Heart right ventricle (tissue), 16 donors: ENCODE measurements at places on chromosomes 12 and 14. TPM values are rescaled to one million over a fixed set of nuclear protein-coding genes. Genes with fewer than 3 reads are reported as not detected.

Gene CAPS2
- 11.8 TPM for total RNA-seq

- no peaks in the 10 kb centered on the region for H3K36me3 ChIP-seq
- H3K27me3 ChIP-seq: no peaks in the 10 kb centered on the region
- no peaks in the 10 kb centered on the region for H3K4me1 ChIP-seq
- DNase-seq: no peak
These were observed 27.8 kb downstream of the FBXL14 start for GRCh38 chr12:1566449-1567135.

- no peak overlapping the region for H3K27ac ChIP-seq
- no peaks in the 10 kb centered on the region for H3K36me3 ChIP-seq
- H3K4me1 ChIP-seq: no peaks in the 10 kb centered on the region
- H3K27me3 ChIP-seq: peaks cover 43% of the 10 kb centered on the region
These were observed 84.3 kb upstream of the DIO3 start for GRCh38 chr14:101476916-101477553.

Gene SLC6A12
- 0.87 TPM for total RNA-seq

Gene PAPOLA
- total RNA-seq: 128 TPM

GRCh38 chr12:113720629-113721028, 245.5 kb downstream of the RBM19 start:
- H3K27me3 ChIP-seq: peaks cover 38% of the 10 kb centered on the region
- no peak overlapping the region for H3K4me3 ChIP-seq
- H3K4me1 ChIP-seq: no peaks in the 10 kb centered on the region
- DNase-seq: no peak
- H3K27ac ChIP-seq: no peak overlapping the region

DNA sequence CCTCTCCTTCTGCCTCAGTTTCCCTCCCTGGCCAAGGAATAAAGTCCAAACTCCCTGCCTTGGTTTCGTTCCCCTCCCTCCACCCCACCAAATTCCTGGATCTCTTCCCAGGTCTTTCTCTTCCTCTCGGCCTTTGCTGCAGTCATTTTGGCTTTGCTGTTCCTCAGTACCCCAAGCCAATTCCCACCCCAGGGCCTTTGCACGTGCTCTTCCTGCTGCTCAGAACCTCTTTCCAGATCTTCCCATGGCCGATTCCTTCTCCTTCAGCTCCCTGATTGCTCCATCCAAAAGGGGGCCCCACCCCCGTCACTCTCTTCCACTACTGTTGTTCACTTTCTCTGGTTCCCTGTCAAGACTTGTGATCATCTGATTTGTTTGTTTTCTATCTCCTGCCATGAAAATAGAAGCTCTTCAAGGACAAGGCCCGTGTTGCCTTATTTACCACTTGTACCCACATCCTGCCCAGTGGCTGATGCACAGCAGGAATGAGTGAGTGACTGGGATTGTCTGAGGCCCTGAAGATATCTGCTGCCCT, 3.1 kb downstream of the HNF1A start:
- H3K36me3 ChIP-seq: no peaks in the 10 kb centered on the region
- no peak overlapping the region for H3K27ac ChIP-seq
- H3K4me1 ChIP-seq: no peaks in the 10 kb centered on the region
- H3K27me3 ChIP-seq: no peaks in the 10 kb centered on the region
- no peak for DNase-seq
- H3K4me3 ChIP-seq: no peak overlapping the region

DNA sequence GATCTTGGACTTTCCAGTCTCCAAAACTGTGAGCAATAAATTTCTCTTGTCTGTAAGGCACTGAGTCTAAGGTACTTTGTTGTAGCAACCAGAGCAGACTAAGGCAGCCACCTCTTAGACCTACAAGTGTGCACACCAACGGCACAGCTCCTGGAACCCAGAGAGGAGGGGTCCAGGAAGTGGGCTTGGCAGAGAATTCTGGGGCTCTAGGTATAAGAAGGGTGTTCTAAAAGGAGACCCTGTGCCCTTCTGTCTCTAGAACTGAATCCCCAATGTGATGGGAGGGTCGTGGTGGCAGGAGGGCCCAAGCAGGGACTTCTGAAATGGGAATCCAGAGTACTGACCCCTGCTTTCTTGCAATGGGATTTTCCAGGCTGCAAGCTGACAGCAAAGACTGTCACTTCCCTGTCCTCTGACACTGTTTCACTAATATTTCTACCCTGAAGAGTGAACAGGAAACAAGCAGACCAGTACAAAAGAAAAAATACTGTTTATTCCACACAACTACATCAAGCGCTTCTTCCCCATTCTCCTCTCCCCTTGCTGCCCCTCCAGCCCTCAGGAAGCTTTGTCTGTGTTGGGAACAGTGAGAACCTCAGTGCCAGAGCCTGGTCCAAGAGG, 13.6 kb upstream of the TFCP2 start:
- DNase-seq: no peak
- no peaks in the 10 kb centered on the region for H3K27me3 ChIP-seq
- H3K27ac ChIP-seq: no peak overlapping the region

DNA sequence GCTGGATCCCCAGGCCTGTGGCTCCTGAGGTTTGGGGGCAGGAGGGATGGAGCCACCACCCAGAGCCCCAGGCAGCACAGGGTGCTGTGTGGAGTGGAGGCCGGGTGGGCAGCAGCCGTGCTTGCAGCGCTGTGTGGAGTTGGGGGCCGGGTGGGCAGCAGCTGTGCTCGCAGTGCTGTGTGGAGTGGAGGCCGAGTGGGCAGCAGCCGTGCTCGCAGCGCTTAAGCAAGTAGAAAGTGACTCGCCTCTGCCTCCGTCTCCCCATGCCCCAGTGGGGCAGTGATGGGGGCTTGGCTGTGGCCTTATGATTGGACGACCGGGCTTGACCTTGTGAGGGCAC, 10.3 kb downstream of the CEP170B start:
- H3K4me3 ChIP-seq: no peak overlapping the region
- H3K27me3 ChIP-seq: no peaks in the 10 kb centered on the region
- peak; percentile 7 for DNase-seq
- no peak overlapping the region for H3K27ac ChIP-seq

Gene E2F7
- 0.32 TPM for total RNA-seq

GRCh38 chr12:19201661-19202060, 72.1 kb downstream of the PLEKHA5 start:
- H3K36me3 ChIP-seq: no peaks in the 10 kb centered on the region
- no peaks in the 10 kb centered on the region for H3K27me3 ChIP-seq
- DNase-seq: no peak
- no peak overlapping the region for H3K4me3 ChIP-seq
- H3K4me1 ChIP-seq: peaks cover 54% of the 10 kb centered on the region
